ENCODE measurements at places on chromosomes 11 and 22.

DNA sequence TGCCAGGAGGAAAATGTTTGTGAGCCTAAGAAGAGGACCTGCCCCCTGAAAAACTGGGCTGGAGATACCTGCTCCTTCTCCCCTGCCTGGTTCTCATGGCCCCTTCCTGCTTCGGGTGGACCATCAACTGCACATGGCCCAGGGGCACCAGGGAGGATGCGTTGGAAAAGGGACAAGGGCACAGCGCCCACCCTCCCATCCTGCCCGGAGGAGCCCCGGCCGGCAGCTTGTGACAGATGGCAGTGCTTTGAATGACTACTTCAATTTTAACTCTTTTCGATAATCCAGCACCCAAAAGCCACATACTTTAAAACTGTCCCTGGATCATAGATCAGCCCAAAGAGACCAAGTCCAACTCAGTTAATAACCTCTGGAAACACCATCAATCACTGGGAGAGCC is 135.8 kb upstream of the NECTIN1 start:
- no peak for DNase-seq

DNA sequence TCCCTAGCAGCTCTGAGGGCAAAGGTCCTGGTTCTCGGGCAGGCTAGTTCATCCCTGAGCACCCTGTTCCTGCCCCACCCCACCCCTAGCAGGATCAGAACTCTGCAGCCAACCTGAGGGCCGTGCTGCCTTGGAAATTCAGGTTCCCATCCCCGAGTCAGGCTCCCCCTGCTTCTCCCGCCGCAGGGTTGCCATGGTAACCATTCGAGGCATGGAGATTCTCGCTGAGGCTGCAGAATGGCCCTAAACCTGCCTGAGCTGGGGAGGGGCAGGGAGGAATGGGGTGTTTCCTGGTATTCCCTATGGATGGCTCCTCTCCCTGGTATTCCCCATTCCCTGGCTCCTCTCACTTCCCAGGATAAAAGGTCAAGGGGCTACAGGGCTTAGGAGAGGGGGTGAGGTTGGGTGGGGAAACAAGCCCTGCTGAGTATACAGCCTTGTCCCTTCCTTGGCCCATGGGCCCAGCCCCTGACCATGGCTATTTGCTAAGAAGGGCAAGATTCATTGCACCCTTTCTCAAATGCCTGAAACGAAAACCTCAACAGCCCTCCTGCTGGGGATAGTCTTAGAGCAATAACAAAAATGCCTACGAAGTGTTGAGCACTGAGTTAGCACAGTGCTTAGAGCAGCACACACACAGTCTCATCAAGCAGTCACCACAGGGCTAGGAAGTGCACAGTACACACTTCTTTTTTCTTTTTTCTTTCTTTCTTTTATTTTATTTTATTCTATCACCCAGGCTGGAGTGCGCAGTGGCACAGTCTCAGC is 58.7 kb downstream of the CHST1 start:
- no peak for DNase-seq

GRCh38 chr22:49352361-49353169 is 475.1 kb downstream of the BRD1 start:
- no peak for DNase-seq

DNA sequence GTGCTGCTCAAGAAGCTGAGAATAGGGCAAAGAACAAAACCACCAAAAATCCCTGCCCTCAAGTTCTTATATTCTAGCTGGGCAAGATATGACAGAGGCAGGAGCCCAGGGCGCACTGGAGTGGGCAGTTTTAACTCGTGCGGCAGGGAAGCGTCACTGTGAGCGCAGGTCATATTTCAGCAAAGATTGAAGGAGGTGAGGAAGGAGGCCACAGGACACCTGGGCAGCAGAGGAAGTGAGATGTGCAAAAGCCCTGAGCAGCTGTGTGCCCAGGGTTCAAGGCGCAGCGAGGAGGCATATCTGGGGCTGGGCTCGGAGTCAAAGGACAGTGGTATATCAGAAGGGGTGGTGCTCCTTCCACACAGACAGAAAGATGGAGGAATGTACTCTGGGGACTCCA is 13.5 kb downstream of the KCNC1 start:
- no peak for DNase-seq

- no peak for DNase-seq
These were observed 26.7 kb downstream of the CD44 start for GRCh38 chr11:35165423-35166368.

GRCh38 chr11:57885298-57886050 is 123.9 kb downstream of the CTNND1 start:
- no peak for DNase-seq

GRCh38 chr11:34565417-34566207 is 52.0 kb upstream of the ELF5 start:
- no peak for DNase-seq

GRCh38 chr22:17537155-17537554 is 26.1 kb upstream of the SLC25A18 start:
- no peak for DNase-seq
